ENCODE measurements at places on chromosomes 2 and 18.

GRCh38 chr2:238954841-238955591 is 107.1 kb downstream of the TWIST2 start:
- no peak for DNase-seq

- DNase-seq = no peak
Observed at GRCh38 chr2:79630060-79630459, 117.2 kb downstream of the CTNNA2 start.

DNA sequence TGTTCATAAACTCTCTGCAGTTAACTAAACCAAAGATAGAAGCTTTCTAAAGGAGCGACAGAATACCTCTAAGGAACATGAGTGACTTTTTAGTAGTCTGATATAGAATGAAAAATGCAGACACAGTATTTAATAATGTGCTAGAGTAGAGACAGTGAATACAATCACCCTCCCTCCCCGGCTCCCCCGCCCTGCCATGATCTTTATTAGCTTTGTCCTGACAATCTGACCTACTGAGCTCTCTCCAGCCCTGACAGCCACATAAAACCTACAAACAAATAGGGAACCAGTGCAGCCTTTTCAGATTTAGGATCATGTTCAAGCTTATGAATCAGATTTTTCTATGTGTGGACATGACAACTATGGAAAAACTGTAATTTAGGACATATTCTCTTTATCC is 777.6 kb upstream of the FANCL start:
- no peak for DNase-seq

GRCh38 chr18:63302220-63302619 is 17.3 kb downstream of the BCL2 start:
- no peak for DNase-seq
